ENCODE measurements at places on chromosomes 2 and 18.

DNA sequence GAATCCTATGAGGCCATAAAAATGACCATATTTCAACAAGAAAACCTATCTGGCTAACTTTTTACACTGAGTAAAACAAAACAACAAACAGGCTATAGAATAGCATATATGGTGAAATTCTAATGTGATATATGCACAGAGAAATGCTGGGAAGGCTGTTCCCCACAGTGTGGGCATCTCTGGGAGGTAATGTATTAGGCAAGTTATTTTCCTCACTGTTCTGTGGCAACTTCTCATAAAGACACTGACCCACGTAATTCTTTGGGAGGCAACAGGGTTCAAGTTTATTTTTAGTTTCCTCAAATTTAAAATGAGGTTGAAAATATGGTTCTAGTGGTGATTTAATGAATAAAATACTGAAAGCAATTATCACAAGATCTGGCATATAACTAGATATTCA is 46.7 kb downstream of the RNU4ATAC start:
- DNase-seq: no peak

DNA sequence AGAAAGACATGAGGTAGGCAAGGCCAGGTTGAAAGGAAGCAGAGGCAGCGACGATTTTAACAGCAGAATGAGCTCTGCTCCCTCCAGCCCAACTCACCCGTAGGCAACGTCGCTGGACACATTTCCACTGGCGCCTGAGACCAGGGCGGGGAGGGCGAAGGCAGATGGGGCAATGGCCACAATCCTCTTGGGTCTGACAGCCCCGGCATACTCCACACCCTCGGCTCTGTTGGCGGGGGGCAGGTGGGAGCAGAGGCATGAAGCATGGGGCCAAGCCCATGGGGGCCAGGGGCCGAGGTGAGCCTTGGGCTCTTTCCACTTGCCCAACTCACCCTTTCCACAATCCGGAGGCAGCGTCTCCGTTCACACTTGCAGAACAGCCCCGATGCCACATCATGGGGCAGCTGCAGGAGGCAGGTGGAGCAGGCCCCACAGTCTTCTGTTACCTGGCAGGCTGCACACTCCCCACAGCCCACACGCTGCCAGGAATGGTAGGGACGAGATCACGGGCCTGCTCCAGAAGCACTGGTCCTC is 5.8 kb downstream of the MBD1 start:
- no peak for DNase-seq

GRCh38 chr2:48232351-48232750 is 297.6 kb upstream of the STON1 start:
- no peak for DNase-seq

- no peak for DNase-seq
These were observed 266.6 kb downstream of the TFCP2L1 start for GRCh38 chr2:121018136-121019061.

- no peak for DNase-seq
These were observed 108.5 kb upstream of the RBMS1 start for GRCh38 chr2:160602073-160602472.

GRCh38 chr2:16960579-16960978 is 294.9 kb upstream of the CYRIA start:
- no peak for DNase-seq

- DNase-seq: no peak
These were observed 76.9 kb upstream of the UNC80 start for GRCh38 chr2:209694748-209695147.

DNA sequence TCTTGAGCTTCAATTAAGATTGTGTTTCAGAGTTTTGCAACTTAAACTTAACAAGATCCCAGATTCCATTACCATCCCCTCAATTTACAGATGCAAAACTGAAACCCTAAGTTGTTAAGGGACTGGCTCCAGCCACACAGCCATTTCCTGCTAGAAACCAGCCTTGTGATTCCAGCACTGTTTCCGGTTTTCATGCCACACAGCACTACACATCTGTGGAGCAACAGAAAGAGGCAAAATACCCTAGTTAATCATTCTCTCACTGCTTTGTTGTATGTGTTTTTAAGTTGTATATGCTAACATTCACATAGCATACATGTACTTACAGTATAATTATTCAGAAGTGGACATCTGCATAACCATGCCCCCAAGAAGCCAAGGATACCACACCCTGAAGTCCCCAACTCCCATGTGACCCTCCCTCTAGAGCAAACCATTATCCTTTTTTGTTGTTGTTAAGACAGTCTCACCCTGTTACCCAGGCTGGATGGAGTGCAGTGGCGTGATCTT is 87.4 kb downstream of the MYO5B start:
- DNase-seq: no peak

DNA sequence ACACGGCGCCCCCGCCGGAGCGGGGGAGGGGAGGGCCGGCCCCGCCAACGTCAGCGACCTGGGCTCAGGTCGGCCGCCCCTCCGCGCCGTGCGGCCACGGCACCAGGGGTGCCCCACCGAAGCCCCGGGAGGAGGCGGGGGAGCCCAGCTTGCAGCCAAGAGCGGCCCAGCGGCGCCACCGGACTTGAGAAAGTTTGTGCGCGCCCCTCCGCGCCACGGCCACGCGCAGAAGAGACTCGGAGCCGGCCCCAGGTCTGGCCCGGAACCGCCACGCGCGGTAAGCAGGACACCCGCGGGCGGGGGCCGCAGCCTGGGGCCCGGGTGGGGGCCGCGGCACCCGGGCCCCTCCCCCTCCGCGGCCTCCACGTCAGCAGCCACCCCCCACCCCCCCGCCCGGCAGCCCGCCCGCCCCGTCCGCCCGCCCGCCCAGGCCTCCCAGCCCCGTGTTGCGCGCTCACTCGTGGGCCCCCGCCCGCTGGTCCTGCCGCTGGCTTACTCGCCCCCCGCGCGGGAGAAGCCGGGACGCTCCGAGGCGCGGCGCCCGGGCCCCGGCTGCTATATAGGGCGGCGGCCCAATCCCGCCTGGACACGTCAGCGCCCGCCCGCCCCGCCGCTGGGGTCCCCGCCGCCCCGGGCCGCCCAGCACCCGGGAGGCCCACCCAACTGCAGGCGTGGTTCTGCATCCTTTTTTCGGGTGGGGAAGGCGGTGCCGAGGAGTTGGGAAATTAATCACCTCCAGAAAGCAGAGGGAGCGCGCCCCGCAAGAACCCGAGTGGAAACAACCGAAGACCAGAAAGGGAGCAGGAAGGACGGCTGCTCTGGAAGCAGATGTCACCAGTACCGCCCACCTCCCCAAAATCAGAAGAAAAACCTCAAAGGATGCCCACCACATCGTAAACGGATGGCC is 42.9 kb downstream of the HDLBP start:
- peak; percentile 20 for DNase-seq

GRCh38 chr2:177363332-177363731 is 29.2 kb upstream of the AGPS start:
- no peak for DNase-seq

- DNase-seq: no peak
These were observed 146.5 kb upstream of the MGAT5 start for GRCh38 chr2:134107402-134107801.

- DNase-seq: no peak
These were observed 29.1 kb upstream of the RPE start for GRCh38 chr2:209973328-209973727.

DNA sequence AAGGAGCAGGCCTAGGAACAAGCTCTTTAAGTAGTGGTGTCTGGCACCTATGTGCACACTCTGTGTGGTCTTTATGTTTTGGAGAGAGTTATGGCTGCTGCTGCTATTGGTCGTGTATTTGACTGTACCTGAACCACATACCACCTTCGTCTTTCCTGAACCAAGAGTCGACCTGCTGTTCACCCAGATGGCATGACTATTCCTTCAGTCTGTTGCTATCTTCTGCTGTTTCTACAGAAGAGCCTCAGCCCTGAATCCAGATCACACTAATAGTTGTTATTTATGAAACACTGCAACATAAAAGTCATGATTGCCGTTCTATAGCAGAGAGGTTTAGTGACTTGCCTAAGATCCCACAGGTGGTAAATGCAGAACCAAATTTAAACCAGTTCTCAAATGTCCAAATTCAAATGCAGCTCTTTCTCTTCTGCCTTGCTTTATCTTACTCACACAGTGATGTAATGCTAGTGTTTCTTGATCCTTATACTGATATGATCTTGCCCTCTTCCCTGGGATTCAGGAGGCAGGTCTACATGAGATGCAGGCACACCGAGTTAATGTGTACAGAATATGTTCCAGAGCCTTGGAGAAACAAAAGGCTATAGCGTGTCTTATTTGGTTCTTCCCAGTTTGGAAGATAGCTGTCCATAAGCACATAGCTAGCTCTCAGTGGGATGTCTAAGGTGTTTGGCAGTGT is 122.1 kb upstream of the FOSL2 start:
- no peak for DNase-seq
